Right kidney (tissue), 9 donors: ENCODE measurements at places on chromosomes 7 and 10.

DNA sequence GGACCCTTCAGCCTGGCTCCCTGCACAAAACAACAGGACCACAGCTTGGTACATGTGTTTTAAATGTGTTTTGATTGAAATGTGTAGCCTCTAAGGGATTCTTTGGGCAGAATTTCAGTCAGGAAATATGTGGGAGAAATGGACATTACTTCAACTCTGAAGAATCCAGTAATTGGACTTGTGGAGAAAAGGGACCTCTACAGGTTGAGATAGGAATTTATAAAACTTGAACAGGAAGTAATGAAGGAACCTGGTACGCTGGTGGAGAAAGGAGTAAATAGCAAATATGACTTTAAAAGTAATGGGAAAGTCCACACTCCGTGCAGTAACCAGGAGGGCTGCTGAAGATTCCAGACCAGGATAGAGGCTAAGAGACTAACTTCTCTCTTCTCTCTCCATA lies 220.5 kb downstream of the LHFPL3 start:
- DNase-seq, result no peak

GRCh38 chr7:136036336-136036735 lies 59.2 kb upstream of the MTPN start:
- no peak for DNase-seq

DNA sequence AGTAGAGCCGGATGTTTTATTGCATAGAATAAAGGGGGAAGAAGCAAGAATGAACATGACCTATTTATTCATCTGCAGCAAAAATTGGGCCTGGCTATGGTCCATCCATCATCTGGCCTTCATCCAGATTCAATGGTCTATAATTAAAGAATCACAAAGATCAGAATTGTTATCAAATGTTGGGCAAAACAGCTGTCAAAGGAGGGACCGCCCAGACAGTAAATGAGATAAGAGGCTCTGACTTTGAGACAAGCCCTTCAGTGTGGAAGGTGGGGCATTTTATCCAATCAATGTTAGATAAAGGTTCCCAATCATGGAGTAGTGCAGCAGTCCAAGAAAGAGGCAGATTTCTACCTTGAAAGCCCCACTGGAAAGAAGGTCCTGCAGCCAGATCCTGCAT lies 153.5 kb downstream of the PARD3 start:
- DNase-seq, result no peak

GRCh38 chr7:69871886-69872569 lies 273.8 kb downstream of the AUTS2 start:
- DNase-seq, result no peak

DNA sequence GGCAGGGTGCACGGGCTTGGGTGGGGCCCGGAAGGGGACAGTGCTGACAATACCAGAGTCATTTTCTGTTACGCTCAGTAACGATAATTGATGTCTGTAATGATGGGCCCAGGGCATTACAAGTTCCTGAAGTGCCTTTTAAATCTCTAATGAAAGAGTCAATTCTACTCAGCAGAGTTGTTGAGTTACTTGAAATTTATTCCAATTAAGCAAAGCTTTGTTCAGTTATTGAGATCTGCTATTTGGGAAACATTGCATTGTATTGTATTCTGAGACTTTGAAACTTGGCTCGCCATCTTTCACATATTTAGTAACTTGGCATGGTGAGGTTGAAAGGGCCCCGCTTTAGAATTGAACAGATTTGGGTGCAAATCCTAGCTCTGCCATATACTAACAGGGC lies 34.7 kb downstream of the MINDY4 start:
- no peak for DNase-seq

- no peak for DNase-seq
These were observed 174.3 kb downstream of the LCOR start for GRCh38 chr10:97006364-97006763.

DNA sequence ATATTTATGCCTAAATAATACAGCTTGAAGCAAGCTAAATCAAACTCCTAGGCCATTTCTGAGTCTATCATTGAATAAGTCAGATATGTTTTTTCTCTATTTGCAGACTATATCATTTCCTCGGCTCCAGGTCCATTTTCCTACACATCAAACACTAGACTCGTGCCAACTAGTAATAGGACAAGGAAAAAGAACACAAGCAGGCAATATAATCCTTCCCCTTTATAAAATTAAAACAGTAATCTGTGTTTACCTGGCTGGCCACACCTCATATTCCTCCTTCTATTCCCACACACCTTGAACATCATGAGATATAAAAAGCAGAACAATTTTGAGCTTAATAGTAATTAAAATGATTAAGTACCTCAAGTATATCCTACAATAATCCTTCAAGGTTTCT lies 325.7 kb downstream of the TFEC start:
- DNase-seq, result no peak

DNA sequence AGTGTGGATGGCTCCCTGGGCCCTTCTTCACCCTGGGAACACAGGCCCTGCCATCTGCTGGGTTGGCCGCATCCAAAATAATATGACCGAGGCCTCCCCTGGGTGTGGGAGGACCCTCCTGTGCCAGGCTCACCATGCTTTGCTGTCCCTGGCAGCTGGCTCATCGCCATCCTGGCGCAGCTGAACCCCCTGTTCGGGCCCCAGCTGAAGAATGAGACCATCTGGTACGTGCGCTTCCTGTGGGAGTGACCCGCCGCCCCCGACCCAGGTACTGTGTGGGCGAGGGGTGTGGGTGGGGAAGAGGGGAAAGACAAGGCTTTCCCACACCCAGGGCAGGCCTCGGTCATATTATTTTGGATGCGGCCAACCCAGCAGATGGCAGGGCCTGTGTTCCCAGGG lies 4.8 kb downstream of the ATP6V0E2 start:
- no peak for DNase-seq

DNA sequence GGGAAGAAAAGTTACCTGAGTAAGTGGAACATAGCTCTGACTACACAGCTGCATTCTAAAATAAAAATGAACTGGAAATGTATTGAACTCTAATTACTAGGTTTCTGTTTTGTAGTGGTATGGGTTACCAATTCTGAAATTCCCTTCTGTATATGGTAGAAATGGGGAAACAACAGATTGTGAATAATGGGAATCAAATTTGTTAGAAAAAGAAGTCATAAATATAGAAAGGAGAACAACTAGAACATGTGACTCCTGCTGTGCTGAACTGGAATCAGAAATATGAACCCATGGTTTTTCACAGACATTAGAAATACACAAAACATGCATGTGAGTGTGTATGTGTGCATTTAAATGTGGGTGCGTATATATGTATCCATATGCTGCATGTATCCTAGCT lies 27.0 kb downstream of the MCMBP start:
- no peak for DNase-seq

DNA sequence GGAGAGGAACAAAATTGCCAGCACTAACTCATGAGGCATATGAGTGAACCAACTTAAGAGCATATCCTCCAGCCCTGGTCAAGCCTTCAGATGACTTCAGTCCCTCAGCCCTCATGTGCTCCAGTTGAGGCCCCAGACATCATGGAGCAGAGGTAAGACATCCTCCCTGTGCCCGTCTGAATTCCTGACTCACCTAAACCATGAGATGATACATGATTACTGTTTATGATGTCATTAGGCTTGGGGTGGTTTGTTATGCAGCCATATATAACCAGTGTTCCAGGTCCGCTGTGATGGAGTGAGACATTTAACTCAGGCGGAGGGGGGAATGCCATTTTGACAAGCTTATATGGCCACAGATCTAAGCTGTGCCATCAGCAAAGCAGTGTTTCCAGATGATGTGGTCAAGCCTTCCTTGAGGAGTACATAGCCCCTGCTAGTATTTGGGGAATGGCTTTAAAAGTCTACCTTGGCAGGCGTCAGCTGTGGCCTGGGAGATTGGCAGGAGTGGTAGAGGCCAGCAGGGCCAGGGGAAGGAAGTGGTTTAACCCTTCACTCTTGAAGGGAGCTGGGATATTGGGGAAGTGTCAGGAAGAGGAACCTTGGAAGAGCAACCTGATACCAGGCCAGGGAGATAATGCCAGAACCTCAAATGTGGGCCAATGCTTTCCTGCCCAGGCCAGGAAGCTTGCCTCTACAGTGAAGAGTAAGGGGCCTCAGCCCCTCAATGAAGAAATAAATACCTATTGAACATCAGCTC lies 343.0 kb upstream of the PODXL start:
- no peak for DNase-seq

- no peak for DNase-seq
These were observed 27.9 kb downstream of the AHR start for GRCh38 chr7:17326378-17326777.

- no peak for DNase-seq
These were observed 8.4 kb downstream of the USP6NL start for GRCh38 chr10:11602919-11603523.

- no peak for DNase-seq
These were observed 13.9 kb upstream of the PSAP start for GRCh38 chr10:71864911-71865361.

DNA sequence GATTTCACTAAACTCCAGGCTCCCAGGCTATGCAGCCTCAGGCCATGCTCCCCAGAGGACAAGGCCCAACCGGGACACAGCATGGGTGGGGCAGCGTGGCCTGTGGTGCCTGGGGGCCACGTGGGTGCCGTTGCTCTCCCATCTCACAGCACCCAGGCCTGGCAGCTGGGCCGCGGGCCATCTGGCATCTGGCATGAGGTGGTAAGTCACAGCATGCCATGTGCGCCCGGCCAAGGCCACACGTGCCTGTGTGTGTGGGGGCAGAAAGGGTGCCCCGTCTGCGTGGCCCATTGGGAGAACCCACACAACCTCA lies 204.1 kb downstream of the EBF3 start:
- DNase-seq, result no peak

GRCh38 chr10:12614177-12614995 lies 265.0 kb downstream of the CAMK1D start:
- no peak for DNase-seq

DNA sequence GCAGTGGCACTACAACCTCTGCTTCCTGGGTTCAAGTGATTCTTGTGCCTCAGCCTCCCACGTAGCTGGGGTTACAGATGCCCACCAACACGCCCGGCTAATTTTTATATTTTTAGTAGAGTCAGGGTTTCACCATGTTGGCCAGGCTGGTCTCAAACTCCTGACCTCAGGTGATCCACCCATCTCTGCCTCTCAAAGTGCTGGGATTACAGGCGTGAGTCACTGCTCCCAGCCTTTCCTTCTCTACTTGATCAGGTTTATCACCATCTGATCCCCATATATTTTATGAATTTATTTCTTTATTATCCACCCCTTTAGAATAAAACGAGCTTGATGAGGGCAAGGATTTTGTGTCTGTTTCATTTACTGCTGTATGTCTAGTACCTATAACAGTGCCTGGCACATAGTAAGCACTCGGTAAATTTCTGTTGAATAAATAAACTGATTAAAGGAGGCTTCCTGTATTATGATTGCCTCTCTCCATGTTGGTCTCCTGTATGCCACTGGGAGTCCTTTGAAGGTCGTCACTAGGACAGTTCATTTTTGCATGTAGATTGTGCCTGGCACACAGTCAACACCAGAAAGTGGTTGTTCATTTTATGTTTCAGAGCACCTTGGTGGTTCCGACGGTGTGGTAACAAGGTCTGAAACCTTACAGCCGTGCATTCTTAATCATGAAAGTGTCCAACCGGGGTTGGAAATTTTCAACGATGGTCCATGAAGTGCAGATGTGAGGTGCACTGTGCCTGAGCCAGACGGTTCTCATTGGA lies 9.6 kb upstream of the EIF3A start:
- no peak for DNase-seq

DNA sequence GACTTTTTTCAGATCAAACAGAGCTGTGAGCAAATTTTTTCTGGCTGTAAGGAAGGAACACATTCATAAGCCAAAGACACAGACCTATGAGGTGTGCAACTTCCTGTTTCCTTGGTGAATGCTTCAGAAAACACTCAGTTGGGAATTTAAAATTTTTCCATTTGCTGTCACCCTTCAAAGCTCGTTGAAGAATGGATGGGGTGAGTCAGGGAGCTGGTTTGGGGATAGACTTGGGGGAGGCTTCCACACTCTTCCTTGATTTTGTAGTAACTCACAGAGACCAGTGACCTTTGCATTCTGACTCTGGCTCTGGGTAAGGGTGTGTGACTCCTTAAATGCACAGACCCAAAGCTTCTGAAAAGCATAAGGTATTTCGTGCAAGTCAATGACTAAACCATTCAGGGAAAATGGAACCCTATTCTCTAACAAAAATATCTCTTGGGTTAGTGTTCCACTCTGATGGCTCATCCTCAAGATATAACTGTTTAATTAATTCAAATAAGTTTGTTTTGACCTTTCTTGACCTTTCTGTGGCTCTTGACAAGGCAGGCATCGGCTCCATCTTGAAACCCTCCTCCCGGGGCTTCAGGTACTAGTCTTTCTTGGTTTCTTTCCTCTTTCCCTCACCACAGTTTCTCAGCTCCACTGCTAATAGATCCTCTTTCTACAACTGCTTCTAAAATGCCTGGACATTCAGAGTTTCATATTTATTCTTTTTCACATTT lies 227.8 kb upstream of the INHBA start:
- no peak for DNase-seq

DNA sequence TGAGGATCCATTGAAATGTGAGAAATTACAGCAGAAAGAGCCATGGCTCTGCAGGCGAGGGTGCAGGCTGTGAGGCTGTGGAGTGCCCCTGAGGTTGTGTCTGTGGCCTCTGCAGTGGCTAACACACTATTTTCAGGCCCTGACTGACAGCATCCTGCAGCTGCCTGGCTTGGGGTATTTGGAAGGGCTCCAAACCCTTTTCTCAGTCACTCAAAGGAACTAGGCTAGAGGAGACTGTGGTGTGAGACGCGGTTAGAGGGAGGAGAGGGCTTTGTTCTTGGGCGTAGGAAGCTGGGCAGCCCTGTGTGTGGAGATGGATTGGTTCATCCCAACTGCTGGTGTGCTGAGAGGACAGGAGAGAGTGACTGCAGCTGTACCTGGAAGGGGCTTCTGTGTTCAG lies 134.9 kb downstream of the RAMP3 start:
- no peak for DNase-seq

DNA sequence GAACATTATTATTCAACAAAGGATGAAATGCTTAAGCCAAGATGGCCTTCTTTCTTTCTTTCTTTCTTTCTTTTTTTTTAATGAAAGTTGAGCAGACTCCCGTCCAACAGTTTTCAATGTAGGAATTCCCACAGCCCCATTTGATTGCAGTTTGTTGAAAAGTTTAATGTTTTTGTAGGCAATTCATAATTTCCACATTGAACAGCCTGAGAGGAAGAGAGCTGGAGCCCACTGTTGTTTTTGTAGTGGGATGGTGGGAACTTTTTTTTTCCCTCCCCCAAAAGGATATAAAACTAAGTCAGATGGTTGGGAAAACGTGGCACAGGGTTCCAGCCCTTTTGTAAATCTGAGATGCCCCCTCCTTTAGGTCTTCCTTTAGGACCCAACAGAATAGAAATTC lies 86.6 kb downstream of the TCF7L2 start:
- no peak for DNase-seq

DNA sequence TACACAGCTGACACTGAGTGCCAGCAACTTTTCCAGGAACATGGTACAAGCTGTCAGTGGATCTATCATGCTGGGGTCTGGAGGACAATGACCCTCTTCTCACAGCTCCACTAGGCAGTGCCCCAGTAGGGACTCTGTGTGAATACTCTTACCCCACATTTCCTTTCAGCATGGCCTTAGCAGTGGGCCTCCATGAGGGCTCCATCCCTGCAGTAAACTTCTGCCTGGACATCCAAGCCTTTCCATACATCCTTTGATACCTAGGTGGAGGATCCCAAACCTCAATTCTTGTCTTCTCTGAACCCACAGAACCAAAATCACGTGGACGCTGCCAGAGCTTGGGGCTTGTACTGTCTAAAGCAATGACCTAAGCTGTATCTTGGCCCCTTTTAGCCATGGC lies 116.8 kb downstream of the IQUB start:
- DNase-seq, result no peak
